ENCODE measurements at places on chromosomes 6 and 20.

GRCh38 chr20:59726281-59726595 lies 121.9 kb downstream of the PHACTR3 start:
- no peak for DNase-seq

GRCh38 chr6:126963077-126963809 lies 155.2 kb upstream of the RSPO3 start:
- DNase-seq, result no peak

DNA sequence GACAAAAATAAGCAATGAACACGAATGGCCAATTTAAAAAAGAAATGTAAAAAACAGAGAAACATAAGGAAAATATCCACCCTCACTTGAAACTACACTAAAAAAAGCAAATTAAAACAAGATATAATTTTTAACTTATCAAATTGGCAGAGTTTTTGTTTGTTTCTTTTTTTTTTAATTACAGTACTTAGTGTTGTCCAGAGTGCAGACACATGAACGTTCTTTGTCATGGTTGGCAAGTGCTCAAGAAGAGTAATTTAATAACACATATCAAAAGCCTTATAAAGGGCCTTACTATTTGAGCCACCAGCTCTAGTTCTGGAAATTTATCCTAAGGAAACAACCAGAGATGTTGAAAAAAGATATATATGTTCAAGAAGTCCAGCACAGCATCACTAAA lies 142.3 kb downstream of the ATXN1 start:
- no peak for DNase-seq

DNA sequence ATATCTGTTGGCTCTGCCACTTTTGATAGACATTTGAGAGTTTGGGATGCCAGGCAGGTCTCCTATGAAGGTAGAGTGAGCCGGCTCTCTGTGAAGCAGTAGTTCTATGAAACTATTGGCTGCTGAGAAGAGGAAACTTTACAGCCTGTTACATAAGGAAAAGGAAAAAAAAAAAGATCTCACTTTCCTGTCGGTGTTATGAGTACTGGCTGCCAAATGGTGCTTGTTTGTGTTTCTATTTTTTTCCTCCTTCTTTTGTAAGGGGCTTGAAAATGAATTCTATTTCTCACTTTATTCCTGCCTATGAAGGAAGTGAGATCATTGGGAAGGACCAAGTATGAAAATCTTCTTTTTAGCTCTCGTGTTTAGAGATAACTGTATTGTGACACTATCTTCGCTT lies 73.1 kb upstream of the CLDN20 start:
- no peak for DNase-seq

- DNase-seq, result no peak
Observed at GRCh38 chr6:166678426-166678825, 51.4 kb upstream of the RPS6KA2 start.

DNA sequence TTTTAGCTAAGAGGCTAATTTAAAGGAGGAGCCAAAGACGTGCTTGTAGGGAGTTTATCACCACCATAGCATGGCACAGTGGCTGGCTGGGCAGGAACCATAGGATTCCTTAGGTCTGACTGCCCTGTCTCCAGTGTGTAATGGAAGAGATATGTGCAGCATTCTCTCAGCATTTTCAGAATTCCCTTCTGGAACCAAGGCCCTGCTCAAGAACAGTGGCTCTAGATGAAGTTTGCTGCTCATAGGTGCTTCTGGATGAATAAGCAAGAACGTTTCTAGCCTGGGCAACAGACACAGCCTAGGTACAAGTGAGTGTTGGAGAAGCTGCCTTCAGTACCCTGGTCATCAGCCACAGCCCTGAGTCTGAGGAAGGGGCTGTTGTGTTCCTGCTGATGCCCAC lies 69.1 kb downstream of the LCA5 start:
- DNase-seq, result no peak

DNA sequence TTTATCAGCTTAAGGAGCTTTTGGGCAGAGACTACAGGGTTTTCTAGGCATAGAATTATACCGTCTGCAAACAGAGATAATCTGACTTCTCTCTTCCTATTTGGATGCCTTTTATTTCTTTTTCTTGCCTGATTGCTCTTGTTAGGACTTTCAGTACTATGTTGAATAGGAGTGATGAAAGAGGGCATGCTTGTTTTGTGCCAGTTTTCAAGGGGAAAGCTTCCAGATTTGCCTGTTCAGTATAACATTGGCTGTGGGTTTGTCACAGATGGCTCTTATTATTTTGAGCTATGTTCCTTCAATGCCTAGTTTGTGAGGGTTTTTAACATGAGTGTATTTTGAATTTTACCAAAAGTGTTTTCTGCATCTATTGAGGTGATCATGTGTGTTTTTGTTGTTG lies 192.8 kb upstream of the PHACTR1 start:
- DNase-seq, result no peak

DNA sequence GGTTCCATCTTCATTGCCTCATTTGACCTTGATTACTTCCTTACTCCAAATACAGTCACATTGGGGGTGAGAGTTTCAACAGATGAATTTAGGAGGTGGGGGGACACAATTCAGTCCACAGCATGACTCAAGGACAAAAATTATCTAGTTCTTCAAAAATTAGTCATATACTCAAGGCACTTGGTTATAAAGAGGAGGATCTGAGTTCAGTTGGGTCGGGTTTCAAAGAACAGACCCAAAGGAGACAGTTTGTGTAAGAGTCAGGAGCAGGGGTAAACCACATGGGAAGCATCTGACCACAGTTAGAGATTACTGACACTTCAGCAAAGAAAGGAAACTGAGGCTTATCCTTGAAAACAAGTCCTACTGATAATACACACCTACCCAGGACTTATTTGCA lies 138.0 kb downstream of the TBC1D7 start:
- no peak for DNase-seq

DNA sequence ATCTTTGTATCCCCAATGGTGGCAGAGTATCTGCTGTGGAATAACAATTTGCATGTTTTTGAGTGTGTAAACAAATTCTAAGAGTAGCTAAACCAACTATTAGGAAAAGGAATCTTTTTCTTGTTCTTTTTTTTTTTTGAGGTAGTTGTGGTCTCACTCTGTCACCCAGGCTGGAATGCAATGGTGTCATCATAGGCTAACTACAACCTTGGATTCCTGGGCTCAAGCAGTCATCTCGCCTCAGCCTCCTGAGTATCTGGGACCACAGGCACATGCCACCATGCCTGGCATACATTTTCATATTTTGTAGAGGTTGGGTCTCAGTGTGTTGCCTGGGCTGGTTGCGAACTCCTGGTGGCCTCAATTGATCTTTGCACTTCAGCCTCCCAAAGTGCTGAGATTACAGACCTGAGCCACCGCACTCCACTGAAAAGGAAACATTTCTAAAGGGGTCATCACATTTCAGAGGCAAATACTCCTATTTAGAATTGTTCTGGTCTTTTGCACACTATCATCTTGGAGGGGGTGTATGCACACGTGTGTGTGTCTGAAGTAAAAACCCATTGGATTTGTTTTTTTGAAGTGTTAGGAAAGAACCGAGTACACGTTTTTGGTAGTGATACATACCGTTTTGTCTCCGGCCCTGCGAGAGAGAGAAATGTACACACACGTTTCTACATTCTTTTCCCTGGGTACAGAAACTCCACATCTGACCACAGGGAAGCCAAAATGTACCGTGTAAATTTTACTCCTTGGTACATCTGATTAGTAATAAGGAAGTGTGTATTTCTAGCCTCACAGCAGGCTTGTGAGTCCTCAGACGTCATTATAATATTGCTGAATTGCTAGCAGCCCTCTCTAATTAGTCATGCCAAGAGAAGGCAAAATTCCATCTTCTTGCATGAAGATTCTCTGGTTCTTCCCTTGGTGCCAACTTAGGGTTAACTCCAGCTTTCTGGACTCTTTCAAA lies 183.6 kb downstream of the JARID2 start:
- DNase-seq, result no peak

GRCh38 chr6:113363866-113364265 lies 493.3 kb upstream of the MARCKS start:
- DNase-seq, result no peak

- DNase-seq, result no peak
Observed at GRCh38 chr6:158764183-158764849, 54.9 kb downstream of the EZR start.

All from activated naive CD4-positive, alpha-beta T cell (primary cell).